ENCODE measurements at places on chromosomes 13 and 19. TPM values are rescaled to one million over a fixed set of nuclear protein-coding genes. Genes with fewer than 3 reads are reported as not detected.

DNA sequence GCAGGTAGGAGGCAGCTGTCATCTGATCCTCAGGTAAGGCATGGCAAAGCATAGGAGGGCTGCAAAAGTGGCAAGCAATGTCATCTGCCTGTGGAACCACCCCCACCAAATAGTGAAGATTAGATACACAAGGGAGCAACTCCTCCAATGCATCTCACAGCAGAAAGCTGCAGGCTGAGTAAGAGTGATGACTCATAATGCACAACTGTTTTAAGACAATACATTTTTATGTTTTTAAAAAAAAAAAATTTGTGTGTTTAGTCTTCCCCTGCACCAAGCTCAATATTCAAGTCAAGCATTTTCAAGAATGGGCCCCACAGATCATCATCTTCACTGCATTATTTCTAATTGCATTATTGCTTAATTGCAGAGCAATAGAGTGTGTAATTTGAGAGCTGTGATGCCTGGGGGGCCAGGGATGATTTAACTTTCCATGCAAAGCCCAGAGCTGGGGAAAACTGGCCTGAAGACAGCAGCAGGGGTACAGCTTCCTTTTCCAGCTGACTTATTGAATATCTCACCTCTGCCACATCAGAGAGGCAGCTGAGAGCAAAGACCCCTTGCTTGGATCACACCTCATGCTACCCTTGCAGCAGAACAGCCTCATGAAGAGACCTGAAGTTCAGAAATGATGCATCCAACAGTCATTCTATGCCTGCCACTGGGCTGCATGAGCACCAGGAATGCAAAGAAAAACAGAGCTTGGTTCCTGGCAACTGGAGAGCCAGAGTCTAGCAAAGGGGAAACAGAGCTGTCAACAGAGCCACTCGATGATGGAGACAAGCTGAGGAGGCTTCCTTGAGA, 22.7 kb upstream of the POP4 start:
- no peak for DNase-seq

DNA sequence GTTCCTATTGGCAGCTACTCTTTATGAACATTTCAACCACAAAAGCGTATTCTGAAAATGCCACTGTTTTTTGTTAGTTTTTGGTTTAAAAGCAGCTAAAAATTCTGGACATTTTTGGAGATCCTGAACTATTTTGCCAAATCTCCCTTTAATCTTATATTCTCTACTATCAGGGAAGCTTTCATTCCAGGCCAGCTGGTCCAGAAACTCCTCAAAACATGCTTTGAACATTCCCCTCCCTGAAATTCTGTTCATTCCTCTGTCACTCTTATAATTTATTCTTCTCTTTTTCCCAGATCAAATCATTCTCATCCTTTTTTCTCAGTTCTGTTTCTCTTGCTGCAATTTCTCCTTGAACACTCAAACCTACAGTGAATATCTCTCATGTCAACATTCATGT, 790.9 kb upstream of the ARGLU1 start:
- DNase-seq = no peak

GRCh38 chr19:37943480-37943879, 36.5 kb downstream of the SIPA1L3 start:
- DNase-seq = peak; percentile 79

- no peak for DNase-seq
Observed at GRCh38 chr13:78759704-78760103, 100.7 kb upstream of the OBI1 start.

DNA sequence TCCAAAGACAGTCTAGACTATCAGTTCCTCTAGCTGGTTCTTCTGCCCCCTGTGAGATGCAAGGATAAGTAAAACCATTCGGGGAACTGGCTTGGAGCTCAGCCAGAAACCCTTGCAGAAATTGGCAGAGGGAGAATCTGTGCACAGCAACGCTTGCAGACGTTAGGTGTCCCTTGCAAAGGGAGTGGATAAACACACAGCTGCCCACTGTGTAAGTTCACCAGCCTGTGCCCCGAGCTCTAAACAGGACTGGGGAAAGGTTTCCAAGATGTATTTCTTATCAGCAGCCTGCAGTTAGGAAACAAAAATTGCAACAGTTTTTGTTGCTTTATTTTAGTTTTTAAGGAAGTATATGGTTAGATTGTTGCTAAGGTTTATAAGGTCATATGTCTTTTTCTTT, 19.0 kb upstream of the ADGRE1 start:
- DNase-seq = no peak

DNA sequence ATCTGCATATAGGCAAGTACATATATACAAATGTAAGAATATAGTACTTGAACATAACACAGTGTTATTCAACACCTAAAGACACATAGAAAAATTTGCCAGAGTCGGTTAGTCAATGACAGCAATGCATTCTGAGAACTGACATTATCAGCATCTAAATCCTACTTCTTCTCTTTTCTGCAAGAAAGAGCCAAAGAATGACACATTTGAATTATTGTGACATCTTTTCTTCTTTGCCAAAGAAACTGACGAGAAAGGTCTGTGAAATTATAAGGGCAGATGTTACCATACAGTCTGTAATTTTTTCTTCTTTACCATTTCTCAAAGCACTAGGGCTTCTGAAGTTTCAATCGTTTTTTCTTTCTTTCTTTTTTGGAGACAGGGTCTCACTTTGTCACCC, 350.9 kb upstream of the NBEA start:
- no peak for DNase-seq

The ZNF30 gene
- 1.1 TPM for polyA plus RNA-seq
